ENCODE measurements at places on chromosomes 16 and 17.

- DNase-seq, result no peak
These were observed 51.7 kb upstream of the LGALS9 start for GRCh38 chr17:27579304-27579703.

DNA sequence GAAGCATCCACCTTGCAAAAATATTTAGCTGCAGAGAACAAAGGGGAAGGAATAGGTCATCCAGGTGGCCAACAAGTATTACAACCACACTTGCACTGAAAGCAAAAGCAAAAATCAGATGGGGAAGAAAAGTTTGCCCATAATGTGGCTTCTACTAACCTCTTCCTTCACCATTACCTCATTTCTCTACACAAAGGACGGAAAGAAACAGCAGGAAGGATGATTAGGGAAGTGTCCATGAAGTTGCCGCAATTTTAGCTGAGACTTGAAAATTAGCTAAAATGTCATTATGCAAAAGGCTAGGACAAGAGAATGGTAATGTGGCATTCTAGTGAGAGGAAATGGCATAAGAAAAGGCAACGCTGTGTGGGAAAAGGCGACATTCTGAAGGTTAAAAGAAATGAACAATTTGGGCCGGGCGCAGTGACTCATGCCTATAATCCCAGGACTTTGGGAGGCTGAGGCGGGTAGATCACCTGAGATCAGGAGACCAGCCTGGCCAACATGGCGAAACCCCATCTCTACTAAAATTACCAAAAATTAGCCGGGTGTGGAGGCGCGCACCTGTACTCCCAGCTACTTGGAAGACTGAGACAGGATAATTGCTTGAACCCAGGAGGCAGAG lies 13.7 kb downstream of the KANSL1 start:
- peak; percentile 75 for DNase-seq

DNA sequence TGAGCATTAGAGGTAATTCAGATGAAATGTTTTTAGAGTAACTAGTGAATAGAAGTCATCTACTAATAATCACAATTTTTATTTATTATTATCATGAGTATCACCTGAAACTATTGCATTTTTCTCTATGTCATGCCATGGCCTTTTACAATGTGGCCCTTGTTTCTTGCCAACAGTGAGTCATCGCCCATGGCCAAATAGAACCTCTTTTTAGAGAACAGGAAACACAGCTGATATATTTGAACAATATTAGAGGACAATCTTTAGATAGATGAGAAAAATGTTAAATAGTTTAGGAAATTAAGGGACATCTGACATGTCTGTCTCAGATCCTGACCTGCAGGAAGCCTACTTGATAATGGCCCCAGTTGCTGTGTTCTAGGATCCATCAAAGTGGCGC lies 1584.4 kb upstream of the GOT2 start:
- DNase-seq, result no peak

DNA sequence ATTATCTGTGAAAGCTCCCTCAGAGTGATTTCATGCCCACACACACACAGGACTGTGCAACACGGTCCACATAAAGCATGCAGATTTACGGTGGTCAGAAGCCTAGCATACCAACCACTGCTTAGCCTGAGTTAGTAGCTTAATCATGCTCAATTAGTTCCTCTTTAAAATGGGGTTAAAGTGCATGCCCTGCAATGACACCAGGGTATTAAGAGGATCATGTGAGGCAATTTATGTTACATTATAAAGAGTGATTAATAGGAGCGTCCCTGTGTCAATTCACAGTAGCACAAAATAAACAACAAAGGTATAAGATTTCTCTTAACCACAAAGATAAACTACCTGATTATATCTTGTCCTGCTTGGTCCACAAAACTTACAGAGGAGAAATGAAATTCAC lies 39.8 kb downstream of the C17orf67 start:
- peak; percentile 51 for DNase-seq

GRCh38 chr17:47278561-47278960 lies 24.9 kb downstream of the ITGB3 start:
- DNase-seq, result no peak

GRCh38 chr16:13029786-13030185 lies 128.4 kb downstream of the SHISA9 start:
- DNase-seq, result peak; percentile 13

DNA sequence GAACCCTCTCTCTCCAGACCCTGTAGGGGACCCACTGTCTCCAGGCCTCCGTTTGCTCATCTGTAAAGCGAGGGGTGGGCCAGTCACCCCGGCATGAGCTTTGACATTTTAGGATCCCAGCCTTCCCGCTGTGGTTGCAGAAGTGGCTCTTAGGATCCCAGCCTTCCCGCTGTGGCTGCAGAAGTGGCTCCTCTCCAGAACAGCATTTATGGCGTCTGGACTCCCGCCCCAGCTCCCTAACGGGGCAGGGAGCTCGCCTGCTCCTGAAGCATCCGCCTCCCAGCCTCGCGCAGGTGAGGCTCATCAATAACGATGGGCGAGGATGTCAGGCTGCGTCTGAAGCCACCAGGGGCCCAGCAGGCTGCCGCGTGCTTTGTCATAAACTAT lies 222.3 kb upstream of the TNRC6C start:
- DNase-seq, result no peak

DNA sequence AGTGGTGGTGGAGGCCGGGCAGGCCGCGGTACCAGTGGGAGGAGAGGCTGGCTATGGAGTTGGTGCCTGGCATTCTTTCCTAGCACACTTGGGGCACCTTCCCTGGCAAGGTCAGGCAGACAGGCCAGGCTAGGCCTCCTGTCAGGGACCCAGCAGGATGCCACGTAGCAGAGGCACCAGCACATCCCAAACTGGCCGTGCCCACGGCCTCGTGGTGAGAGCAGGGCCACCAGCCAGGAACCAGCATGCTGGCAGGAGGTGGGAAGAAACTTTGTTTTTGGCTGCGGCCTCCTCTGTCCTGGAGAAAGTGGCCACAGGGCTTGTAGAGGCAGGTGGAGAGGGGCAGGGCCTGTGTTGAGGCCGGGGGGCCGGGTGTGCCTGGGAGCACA lies 57.6 kb upstream of the CBFA2T3 start:
- DNase-seq, result no peak
